ENCODE measurements at places on chromosomes 6 and 20.

DNA sequence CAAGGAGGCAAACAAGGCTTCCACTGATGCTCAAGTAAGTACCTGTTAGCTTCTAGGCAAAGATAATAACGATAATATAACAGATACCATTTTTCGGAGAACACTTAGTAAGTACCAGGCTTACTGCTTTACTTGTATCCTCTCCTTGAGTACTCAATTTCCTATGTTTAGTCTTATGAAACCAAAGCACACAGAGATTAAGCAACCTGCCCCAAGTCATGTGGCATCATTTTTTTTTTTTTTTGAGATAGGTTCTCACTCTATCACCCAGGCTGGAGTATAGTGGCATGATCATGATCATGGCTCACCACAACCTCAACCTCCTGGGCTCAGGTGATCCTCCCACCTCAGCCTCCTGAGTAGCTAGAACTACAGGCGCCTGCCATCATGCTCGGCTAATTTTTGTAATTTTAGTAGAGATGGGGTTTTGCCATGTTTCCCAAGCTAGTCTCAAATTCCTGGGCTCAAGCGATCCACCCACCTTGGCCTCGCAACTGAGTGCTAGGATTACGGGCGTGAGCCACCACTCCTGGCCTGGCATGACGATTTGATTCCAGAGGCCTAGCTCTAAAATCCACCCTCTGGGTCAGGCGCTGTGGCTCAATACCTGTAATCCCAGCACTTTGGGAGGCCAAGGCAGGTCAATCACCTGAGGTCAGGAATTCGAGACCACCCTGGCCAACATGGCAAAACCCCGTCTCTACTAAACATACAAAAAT, 14.0 kb downstream of the SPAG4 start:
- DNase-seq: peak; percentile 58

DNA sequence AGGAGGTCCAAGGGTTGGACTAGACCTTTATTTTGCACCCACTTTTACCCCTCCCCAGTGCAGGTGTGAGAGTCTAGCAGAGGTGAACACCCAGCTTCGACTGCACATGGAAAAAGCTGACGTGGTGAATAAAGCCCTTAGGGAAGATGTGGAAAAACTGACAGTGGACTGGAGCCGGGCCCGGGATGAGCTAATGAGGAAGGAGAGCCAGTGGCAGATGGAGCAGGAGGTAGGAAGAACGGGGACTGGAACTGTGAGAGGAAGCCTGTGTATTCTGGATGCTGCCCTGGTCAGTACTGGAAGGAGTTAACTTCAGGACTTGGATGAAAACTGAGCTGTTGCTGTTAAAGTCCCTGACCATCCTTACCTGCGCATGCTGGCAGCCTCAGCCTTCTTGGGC, 10.6 kb downstream of the CEP250 start:
- no peak for DNase-seq

- no peak for DNase-seq
These were observed 24.6 kb downstream of the TRAM2 start for GRCh38 chr6:52552278-52552643.

DNA sequence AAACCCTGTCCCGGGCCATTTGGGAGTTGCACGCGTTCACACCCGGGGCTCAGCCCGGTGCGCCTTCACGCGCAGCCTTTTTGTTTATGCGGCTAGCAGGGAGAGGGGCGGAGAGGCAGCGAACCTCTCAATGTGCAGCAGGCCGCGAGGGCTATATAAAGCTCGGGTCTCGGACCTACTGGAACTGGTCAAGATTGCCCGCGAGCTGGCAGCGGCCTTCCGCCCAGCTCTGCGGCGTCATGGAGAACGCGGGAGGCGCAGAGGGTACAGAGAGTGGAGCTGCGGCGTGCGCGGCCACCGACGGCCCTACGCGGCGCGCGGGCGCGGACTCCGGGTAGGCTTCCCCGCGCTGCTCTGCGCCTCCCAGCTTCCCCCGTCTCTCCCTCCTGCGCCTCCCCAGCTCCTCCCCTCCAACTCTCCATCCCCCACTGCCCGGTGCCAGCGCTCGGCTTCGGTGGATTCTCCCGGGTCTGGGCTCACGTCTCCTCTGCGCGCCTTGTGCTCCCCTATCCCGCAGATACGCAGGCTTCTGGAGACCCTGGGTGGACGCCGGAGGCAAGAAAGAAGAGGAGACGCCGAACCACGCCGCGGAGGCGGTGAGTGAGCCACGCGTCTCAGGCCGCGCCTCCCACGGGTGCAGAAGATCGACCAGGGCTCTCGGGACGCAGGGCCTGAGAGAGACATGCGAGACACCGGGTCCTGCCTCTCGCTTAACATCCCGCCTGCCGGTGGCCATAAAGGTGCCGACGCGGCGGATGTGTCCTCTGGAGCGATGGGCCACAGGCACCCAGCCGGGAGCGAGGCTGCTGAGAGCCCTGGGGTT, at the start of gene RIPPLY2:
TSS of gene RIPPLY2 (plus strand) at position 183 of the 823 bp plus-strand sequence. CDS start at position 240, 57 bp downstream.
- no peak for DNase-seq

GRCh38 chr6:125253881-125254280, 47.9 kb downstream of the HDDC2 start:
- DNase-seq: no peak

DNA sequence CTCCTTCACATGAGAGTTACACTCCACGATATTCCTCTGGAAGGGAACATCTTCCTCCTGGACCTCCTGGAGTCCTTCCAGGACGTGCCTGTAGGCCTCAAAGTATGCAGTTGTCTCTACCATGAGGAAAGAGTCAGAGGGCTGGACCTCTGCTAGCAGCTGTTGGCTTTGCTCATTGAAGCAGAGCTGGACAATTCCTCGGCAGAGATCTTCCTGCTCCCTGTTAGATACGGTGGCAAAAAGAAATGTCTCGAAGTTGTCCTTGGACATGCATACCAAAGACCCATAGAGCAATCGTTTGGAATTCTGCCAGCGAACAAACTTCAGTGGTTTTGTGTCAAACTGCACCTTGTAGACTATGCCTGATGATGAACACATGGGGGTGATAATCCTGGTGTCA, 7.7 kb downstream of the ZNFX1 start:
- no peak for DNase-seq

DNA sequence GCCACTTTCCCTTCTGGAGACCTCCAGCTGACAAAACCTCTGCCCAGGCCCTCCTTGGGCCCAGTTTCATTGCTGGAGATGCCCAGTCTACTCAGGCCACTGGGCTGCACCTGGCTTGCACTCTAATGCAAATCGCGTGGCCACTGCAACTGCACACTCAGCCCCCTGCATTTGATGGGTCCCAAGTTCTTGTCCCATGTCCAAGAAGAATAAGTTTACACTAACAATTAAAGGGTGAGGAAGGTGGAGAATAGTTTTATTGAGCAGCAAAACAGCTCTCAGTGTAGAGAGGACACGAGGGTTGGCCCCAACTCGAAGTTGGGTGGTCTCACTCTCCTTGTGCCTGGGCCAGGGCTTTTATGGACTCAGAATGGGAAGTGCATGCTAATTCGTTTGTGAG, 31.9 kb upstream of the THEMIS start:
- no peak for DNase-seq

DNA sequence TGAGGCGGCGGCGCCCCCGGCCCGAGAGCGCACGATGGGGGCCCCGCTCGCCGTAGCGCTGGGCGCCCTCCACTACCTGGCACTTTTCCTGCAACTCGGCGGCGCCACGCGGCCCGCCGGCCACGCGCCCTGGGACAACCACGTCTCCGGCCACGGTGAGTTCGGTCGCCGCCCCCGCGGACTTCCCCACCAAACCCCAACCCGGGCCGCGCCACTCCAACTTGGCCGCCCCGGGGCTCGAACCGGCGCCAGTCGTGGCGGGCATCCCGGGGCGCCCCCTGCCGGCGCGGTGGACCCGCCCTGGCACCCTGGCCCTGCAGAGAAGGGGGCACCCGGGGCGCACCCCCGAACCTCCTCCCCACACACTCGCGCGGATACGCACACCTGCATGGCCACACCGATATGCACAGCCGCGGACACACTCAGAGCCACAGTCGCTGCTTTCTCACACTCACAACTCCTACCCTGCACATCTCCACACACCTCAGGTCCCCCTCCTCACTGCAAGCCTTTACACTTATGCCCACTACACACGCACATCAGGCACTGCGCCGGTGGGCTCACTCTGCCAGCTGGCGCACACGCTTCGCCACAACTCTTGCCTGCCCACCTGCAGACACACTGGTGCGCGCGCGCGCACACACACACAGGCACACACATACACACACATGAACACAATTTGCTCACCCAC, 535 bp downstream of the VSTM2L start:
- DNase-seq: no peak

DNA sequence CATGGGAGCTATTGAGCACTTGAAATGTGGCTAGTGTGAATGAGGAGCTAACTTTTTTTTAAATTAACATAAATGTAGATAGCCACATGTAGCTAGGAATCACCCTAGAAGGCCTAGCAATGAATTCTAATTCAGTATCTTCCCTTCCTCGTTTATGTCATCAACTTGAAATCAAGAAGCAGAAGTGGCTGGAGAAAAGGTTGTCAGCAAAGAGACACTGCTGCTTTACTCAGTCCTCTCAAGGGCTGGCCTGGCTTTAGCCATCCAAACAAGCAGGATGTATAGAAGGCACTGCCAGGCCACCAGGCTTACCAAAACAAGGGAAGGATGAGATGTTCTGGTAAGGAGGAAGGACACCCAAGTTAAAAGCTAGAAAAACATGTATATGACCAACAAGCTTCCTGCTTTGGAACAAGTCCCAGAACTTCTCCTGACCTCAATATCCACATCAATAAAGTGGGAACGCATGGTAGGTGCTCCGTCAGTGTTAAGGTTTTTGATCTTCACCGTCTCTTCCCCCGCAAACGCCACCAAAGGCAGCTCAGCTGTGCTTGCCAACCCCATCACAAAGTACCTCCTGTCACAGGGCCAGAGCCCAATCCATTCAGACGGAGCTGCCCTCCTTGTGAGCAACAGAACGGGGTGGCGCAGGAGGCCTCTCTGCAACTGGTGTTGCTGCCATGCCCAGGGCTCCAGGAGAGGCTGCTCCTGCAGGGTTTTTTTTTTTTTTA, 235.8 kb upstream of the RIN2 start:
- DNase-seq: no peak

- no peak for DNase-seq
These were observed 477.2 kb upstream of the SULF2 start for GRCh38 chr20:48262466-48262865.

DNA sequence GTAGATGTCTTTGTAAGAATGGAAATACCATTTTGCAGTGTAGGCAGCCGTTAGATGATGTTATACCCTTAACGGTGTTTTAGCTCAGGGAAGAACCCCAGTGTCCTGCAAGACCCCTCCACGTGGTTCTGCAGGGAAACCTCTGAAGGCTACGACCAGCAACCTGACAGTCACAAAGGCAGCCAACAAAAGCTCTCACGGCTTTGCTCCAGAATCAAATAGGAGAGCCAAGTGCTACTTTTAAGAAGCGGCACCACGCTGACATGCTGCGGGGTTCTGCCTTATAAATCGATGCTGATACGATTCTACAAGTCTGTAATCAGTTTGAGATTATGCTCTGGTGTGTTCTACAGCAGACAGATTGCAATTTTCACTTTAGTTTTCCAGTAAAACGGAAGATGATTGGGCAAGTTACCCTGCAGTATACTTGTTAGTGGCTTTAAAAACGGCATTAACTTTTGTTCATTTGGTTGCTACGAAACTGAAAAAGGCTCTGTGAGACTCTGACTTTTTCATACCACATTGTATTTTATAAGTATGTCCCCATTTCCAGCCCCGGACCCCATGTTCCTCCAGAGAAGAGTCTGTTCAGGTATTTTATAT, 312.9 kb downstream of the SAMD5 start:
- DNase-seq: no peak

DNA sequence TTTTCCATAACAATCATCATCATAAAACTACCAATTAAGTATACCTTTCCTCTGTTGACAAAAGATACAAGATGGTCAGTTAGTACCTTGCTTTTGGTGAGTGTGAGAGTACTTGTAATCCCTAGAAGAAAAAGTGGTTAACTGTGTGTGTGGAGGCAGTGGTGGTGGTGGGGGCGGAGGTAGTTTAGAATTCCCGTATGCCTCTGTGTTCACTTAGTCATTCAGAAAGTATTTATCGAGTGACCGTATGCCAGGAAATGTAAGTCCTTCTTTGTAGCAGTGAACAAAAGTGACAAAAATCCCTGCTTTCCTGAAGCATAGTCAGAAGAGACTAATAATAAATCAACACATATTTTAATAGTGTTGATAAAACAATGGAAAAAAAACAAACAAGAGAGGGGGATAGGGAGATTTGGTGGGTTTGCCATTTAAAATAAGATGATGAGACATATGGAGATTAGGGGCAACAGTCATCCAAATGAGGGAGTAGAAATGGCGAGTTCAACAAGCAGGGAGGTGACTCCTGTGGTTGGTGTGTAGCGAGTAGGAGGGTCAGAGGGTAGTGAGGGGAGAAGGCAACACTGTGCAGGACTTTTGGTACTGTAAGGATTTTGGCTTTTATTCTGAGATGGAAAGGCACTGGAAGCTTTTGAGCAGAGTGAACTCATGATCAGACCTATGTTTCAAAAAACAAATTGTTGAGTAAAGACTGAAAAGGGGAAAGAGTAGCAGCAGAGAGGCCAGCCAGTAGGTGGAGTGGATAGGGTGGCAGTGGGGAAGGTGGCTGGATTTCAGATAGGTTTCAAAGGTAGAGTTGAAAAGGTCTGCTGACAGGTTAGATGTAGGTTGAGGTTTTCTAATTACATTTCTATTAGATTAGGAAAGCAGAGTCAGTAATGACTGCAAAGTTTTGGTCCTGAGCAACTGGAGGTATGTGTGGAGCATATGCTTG, 40.3 kb upstream of the SIM1 start:
- no peak for DNase-seq

- no peak for DNase-seq
These were observed 56.5 kb downstream of the HAO1 start for GRCh38 chr20:7883741-7884140.

DNA sequence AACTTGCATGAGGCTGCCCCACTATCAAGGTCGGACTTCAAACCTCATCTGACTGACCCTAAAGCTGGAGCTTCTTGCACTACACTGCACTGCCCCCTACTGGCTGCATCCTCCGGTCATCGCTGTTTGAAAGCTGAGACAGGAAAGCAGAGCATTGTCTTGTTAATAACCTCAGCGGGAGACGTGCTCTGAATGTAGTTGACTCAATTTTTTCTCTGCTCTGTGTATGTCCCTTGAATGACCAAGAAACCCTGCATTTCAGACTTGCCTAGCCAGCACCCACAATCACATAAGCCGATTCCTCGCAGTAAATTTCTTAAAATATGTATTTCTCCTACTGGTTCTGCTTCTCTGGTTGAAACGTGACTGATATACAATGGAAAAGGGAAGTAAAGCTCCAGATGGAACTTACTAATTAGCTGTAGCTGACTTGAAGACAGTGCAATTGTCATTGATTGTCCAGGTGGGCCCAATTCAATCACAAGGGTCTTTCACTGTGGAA, 27.8 kb downstream of the TCF21 start:
- peak; percentile 40 for DNase-seq
